ENCODE measurements at places on chromosomes 12 and 14.

- H3K27me3 ChIP-seq: no peaks in the 10 kb centered on the region
- no peak overlapping the region for H3K4me3 ChIP-seq
- no peak for DNase-seq
- H3K27ac ChIP-seq: no peak overlapping the region
- peaks cover 19% of the 10 kb centered on the region for H3K4me1 ChIP-seq
Observed at GRCh38 chr12:68866950-68867349, 59.0 kb downstream of the MDM2 start.

DNA sequence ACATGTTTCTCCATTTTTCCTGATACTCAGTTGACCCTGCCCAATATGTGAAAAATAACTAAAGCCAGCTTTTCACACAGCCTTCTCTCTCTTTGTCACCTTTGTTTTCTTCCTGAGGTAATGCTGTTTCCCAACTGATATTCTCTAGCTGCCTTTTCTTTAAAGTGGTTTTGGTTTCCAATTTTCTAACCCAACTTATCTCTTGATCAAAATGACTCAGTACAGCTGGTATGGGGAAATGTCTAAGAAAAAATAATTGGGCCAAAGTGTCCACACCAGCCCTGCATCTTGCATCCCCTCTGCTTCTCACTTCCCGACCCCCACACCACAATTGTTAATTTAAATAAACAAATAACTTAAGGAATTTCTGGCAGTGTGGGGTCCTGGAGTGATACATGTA is 193.8 kb downstream of the SYT1 start:
- H3K36me3 ChIP-seq: peaks cover 3% of the 10 kb centered on the region
- no peak overlapping the region for H3K4me3 ChIP-seq
- H3K27me3 ChIP-seq: no peaks in the 10 kb centered on the region
- peaks cover 24% of the 10 kb centered on the region for H3K4me1 ChIP-seq
- no peak for DNase-seq

- H3K36me3 ChIP-seq: no peaks in the 10 kb centered on the region
- DNase-seq: no peak
- H3K4me1 ChIP-seq: no peaks in the 10 kb centered on the region
Observed at GRCh38 chr14:63178912-63179311, 25.3 kb upstream of the RHOJ start.

- peak overlapping the region; percentile 100 for H3K27ac ChIP-seq
- DNase-seq: no peak
- H3K4me1 ChIP-seq: peaks cover 60% of the 10 kb centered on the region
- H3K4me3 ChIP-seq: peak overlapping the region; percentile 75
- no peaks in the 10 kb centered on the region for H3K36me3 ChIP-seq
Observed at GRCh38 chr14:75259510-75259855, 19.1 kb upstream of the FOS start.

- peak overlapping the region; percentile 11 for H3K27ac ChIP-seq
- peaks cover 47% of the 10 kb centered on the region for H3K4me1 ChIP-seq
- H3K36me3 ChIP-seq: no peaks in the 10 kb centered on the region
Observed at GRCh38 chr12:10182354-10183049, 3.7 kb downstream of the TMEM52B start.

- no peak overlapping the region for H3K4me3 ChIP-seq
- DNase-seq: no peak
- H3K36me3 ChIP-seq: no peaks in the 10 kb centered on the region
- peaks cover 14% of the 10 kb centered on the region for H3K27me3 ChIP-seq
- H3K27ac ChIP-seq: no peak overlapping the region
Observed at GRCh38 chr12:121127501-121127900, 5.2 kb upstream of the P2RX7 start.

DNA sequence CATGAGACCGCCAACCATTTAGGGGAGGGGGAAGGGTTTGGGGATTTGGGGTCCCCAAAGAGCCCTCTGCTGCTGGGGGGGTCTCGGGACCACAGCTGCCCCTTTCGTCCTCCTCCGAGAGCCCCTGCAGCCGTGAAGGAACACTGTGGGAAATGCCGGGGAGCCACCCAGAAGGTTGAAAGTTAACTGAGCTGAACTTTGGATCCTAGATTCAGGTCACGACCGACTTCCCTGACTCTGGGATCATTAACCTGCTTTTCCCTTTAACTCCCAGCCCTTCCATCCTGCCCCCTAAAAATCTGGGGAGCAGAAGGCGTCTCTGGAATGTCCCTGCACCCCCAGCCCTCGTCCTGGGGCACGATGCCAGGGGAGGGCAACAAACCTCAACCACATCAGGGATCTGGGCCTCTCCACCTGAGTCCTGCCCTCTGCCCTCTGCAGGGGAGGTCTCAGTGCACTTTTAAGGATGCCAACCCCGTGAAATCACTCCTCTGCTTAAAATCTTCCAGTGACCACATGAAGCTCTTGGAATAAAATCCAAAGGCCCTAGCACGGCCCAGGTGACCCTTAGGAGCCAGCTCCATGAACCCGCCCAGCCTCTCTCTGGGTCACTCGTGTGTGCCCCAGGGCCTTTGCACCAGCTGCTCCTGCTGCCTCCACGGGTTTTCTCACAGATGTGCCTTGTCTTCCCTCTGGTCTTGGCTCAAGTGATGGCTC is 95.0 kb downstream of the RFLNA start:
- H3K36me3 ChIP-seq: no peaks in the 10 kb centered on the region
- DNase-seq: no peak
- H3K4me1 ChIP-seq: peaks cover 64% of the 10 kb centered on the region
- H3K27ac ChIP-seq: peak overlapping the region; percentile 16

- peaks cover 7% of the 10 kb centered on the region for H3K4me1 ChIP-seq
- H3K36me3 ChIP-seq: no peaks in the 10 kb centered on the region
- H3K4me3 ChIP-seq: no peak overlapping the region
Observed at GRCh38 chr14:63770187-63770807, 42.4 kb upstream of the SGPP1 start.

- peak overlapping the region; percentile 14 for H3K27ac ChIP-seq
- peaks cover 44% of the 10 kb centered on the region for H3K36me3 ChIP-seq
- DNase-seq: no peak
- H3K4me1 ChIP-seq: peaks cover 8% of the 10 kb centered on the region
- H3K27me3 ChIP-seq: no peaks in the 10 kb centered on the region
- no peak overlapping the region for H3K4me3 ChIP-seq
Observed at GRCh38 chr14:75016815-75017214, 14.1 kb downstream of the EIF2B2 start.

DNA sequence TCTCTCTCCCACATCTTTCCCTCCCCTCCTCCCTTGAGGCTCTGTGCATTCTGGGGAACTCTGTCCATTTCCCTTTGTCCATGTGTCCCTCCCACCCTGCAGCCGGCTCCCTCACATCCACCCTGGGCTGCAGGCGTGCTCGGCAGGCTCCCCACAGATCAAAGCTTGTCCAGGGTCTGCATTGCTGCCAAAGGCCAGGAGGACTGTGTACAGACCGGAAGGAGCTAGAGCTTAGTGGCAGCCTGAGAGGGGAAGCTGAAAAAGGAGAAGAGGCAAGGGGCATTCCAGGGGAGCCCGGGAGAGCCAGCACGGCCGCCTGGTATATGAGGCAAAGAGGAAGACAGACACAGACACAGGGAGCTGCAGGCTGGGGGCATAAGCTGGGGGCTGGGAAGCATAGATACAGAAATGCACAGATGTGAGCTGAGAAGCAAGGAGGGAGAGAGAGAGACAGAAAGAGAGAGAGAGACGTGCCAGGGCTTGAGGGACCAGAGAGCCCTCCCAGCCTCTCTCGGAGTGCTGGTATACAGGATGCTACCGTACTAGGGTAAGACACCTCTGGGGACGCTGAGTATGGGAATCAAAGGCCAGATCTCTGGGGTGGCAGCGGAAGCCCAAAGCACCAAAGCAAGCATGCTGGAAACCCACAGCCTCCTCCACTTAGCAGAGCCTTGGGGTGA is 3.3 kb downstream of the CD4 start:
- H3K36me3 ChIP-seq: no peaks in the 10 kb centered on the region
- H3K27ac ChIP-seq: peak overlapping the region; percentile 91
- peaks cover 33% of the 10 kb centered on the region for H3K4me1 ChIP-seq
- DNase-seq: peak; percentile 42
- H3K27me3 ChIP-seq: peaks cover 2% of the 10 kb centered on the region

DNA sequence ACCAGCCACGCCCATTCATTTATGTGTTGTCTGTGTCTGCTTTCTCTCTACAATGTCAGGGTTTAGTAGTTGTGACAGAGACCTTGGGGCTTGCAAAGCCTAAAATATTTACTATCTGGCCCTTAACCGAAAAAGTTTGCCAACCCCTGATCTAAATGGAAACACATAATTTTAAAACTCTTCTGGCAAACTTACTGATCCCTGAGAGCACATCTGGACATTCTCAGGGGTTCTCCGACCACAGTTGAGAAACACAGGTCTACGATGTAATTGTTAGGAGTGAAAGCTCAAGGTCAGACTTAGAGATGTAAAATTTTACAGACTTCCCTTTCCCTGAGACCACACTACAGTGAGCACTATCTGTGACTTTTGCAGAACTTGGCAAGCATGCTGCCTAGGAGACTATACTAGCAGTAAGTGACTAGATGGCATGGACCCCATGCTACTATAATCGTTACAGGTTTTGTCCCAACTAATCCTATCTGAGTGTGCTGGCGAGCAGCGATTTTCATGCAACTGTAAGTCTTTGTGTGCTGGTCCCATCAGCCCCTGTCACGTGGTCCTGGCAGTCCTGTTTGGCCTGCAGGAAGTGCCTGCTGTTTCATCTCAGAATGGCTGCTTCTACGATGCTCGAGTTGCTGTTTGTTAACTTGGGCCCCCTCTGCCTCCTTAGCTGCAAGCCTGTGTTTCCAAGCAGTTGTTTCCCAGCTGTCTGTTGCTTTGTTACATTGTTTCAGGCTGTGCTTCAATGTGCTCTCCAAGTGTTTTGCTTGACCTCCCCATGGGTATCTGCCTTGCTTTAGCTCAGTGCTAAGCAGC is 21.6 kb downstream of the TMTC2 start:
- no peak overlapping the region for H3K4me3 ChIP-seq
- peaks cover 32% of the 10 kb centered on the region for H3K36me3 ChIP-seq
- H3K27me3 ChIP-seq: no peaks in the 10 kb centered on the region
- no peak for DNase-seq
- H3K4me1 ChIP-seq: no peaks in the 10 kb centered on the region

- H3K4me1 ChIP-seq: peaks cover 6% of the 10 kb centered on the region
- no peak overlapping the region for H3K4me3 ChIP-seq
- no peak for DNase-seq
- no peaks in the 10 kb centered on the region for H3K27me3 ChIP-seq
- no peak overlapping the region for H3K27ac ChIP-seq
- H3K36me3 ChIP-seq: peaks cover 7% of the 10 kb centered on the region
Observed at GRCh38 chr14:39884091-39884490, 451.9 kb upstream of the FBXO33 start.

Measured in mesothelial cell of epicardium (in vitro differentiated cells).